Activated CD4-positive, alpha-beta T cell treated with anti-CD3 and anti-CD28 coated beads, Interleukin-2, amount 50 U/mL, for 48 hours (primary cell): ENCODE measurements at places on chromosomes 6 and 20.

- no peak for DNase-seq
These were observed 386.2 kb downstream of the TAF4 start for GRCh38 chr20:61679473-61679872.

DNA sequence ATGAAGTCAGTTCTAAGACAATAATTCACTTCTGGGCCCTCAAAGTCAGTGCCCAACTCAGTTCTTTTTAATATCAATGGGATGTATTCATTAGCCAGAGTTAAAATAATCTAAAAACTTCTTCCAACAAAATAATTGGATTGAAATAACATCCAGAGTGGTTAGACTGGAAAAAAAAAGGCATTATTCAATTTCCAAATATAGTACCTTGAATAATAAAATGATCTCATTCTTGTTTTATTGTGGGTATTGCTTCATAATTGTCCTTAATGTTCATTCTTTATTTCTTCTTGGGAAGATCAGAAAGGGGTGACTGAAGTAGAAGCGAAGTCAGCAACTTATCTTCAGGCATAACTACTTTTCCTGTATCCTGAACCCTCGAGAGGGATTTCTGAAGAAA is 85.1 kb upstream of the JARID2 start:
- DNase-seq, result no peak

- no peak for DNase-seq
These were observed 108.0 kb downstream of the ATXN1 start for GRCh38 chr6:16653226-16653625.

DNA sequence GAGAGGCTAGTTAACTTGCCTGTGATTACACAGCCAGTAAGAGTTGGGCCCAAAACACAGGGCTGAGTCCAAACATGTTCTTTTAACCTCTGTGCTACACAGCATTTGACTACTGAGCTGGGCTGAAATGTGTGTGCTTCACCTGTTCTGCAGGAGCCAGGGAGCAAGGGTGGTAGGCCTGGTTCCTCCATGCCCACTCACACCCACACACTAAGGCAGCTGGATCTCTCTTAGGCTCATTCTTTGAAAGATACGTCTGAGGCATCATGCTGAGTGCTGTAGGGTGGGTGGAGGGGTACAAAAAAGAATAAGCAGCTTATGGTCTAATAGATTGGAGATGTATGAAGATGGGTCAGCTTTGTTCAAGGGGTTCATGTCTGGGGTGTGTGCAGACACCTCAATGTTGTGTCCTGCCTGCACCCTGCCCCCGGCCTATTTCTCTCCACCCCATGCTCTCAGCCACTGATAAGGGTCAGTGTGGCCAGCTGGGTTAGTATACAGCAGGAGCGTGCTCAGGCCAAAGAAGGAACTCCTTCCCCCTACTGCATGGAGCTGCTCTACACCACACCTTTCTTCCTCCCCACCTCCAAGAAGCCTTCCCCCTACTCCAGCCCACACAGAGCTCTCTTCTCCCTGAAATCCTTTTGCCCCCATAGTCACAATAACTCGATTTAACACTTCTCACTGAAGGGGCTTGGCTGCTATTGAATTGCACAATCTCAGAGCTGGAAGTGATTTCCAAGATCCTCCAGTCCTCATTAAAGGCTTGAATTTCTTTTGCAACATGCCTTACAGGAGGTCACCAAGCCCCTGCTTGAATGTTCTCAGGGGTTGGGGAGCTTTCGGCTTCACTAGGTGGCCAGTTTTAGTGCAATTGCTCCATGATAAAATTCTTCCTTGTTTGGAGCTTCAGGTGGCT is 3.4 kb downstream of the PPP2R5D start:
- no peak for DNase-seq

DNA sequence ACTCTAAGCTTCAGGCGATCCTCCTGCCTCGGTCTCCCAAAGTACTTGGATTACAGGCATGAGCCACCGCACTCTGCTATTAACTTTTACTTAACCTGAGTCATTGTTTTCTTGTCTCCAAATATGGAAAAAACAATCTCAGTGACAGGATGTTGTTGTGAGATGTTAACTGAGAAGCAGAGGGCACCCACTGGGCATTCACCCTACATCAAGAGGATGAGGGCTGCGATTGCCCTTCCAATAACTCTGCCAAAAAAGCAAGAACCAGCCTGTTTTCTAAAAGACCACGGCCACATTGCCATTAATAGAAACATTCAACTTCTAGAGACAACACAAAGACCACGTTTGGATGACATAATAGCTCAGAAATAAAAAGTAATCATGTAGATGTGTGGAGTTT is 107.6 kb upstream of the SGK1 start:
- no peak for DNase-seq

DNA sequence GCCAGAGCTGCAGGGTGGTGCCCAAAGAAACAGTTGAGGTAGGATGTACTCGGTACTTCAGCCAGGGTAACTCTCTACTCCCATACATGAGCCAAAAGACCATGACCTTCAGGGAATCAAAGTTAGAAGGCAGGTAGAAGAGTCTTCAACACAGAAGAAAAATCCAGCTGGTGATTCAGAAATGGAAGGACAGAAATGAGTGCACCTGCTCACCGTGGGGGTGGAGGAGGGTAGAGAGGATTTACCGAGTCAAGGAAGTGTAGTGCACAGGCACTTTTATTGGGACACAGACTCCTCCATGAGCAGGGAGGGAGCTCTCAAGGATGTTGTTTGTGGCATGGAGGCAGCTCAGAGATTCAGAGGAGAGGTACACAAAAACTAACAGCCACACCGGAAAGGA is 330.3 kb upstream of the PRDM1 start:
- peak; percentile 10 for DNase-seq

- no peak for DNase-seq
These were observed 39.7 kb downstream of the BCL2L1 start for GRCh38 chr20:31682927-31683326.

GRCh38 chr6:107784669-107785068 is 39.4 kb downstream of the SCML4 start:
- DNase-seq, result peak; percentile 41

DNA sequence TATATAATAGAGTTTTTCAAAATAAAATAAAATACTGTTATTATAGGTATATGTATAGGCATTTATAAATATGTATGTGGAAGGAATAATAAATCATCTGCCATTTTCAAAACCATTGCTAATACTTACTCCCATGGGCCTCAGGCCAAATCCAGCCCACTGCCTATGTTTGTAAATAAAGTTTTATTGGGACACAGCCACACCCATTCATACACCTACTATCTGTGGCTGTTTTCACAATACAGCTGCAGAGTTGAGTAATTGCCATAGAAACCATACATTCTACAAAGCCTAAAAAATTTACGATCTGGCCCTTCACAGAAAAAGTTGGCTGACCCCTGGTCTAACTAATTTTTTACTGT is 9.5 kb downstream of the ALDH5A1 start:
- no peak for DNase-seq

GRCh38 chr6:124436803-124437202 is 525.4 kb upstream of the RNF217 start:
- no peak for DNase-seq

DNA sequence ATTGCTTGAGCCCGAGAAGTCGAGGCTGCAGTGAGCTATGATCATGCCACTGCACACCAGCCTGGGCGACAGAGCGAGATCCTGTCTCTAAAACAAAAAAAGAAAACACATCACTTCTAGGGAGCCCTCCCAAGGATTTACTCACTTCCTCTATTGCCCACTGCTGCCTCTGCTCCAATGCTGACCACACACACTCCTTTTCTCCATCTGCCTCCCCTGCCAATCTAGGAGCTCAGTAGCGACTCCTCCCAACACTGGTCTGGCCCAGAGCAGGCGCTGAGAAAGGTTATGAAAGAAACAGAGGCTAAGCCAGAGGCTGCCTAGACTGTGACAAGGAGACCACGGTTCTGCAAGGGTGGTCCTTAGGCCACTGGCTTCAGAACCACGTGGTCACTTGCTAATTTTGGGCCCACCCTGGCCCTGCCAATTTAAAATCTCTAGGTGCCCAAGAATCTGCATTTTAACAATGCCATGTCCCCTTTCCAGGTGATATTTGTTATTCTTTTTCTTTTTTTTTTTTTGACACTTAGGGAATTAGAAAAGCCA is 1.3 kb upstream of the E2F1 start:
- no peak for DNase-seq

GRCh38 chr20:19512886-19513677 is 245.0 kb upstream of the RIN2 start:
- no peak for DNase-seq

DNA sequence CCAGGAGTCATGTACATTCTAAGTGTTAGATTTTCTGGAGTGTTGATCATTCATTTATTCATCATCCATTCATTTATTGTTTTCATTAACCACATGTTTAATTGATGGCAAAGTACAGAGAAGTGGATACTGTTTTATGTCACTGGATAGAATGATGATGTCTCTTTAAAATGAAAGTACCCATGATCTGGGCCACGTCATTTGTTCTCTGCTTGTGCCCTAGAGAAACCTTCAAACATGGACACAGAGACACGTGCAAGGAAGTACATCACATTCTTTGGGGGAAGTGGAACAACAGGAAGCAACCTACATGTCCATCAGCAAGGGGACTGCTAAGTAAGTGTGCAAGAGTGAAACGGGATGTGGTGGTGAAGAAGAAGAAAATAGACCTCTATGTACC is 75.8 kb upstream of the TSHZ2 start:
- DNase-seq, result no peak

DNA sequence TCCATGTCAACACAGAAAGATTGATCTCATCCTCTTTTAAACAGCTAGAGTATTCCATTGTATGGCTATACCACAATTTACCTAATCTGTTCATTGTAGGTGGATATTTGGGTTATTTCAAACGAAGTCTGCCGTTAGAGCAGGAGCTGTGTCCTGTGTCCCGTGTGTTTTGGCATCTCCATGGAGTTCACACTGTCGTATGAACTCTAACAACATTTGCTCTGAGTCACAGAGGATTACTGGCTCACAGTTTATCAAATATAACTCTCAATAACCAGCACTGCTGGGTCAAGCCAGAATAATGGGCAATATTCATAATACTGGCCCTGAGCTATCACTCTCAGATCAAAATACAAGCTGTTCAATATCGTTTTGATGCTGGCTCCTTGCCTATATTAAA is 16.4 kb downstream of the TRAM2 start:
- DNase-seq, result no peak

GRCh38 chr6:165163519-165163918 is 145.9 kb downstream of the C6orf118 start:
- DNase-seq, result no peak

- DNase-seq, result no peak
These were observed 51.9 kb downstream of the L3MBTL3 start for GRCh38 chr6:130070326-130070725.

GRCh38 chr6:45986746-45987274 is 28.9 kb downstream of the CLIC5 start:
- no peak for DNase-seq

GRCh38 chr6:46217671-46218131 is 46.9 kb upstream of the ENPP5 start:
- peak; percentile 21 for DNase-seq

GRCh38 chr20:43900121-43900466 is 14.6 kb upstream of the TOX2 start:
- no peak for DNase-seq

GRCh38 chr6:128885381-128885780 is 2.4 kb downstream of the LAMA2 start:
- DNase-seq, result no peak

DNA sequence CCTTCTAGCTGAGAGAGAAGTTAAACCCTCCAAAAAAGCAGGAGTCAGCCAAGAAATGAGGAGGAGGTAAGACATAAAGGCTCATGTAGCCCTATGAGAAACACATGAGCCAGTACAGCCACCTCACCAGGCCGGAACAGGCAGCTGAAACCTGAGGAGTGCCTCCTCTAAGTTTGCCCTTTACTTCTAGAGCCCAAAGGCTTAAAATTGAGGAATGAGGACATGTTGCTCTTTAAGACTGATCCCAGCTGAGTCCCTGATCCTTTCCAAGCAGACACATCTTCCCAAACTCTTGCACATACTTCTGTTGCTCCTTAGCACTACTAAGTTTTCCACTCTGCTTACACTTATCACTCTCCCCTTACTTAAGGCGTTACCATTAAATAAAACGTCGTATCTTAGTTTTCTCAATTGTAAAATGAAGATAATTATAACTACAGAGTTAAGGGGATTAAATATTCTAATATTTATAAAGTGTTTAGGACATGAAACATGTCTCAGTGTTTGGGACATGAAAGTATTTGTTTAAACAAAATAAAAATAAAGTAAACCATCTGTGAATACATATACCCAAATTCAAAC is 124.0 kb downstream of the OGFRL1 start:
- no peak for DNase-seq

DNA sequence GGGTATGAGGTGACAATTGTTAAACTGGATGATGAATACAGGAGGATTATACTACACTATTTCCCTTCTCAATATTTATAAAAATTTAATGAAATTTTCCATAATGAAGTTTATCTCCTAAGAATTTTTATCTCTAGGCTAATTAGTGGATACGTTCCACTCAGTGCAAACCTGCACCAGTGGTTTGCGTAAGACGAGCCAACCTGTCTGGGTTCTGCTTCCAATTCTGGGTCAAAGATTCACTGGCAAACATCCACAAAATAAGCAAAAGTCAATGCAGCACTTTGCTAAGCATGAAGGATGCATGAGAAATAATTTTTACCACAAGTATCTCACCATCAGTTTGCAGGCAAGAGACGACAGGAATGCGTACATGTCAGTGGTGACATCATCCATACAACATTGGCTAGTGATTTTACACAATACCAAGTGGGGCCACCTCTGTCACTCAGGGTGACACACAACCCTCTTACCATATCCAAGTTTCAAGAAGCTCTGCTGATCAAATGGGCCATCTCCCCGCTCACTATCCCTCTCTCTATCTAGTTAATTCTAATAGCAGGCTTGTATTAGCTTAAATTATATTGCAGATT is 51.7 kb downstream of the FAM50B start:
- DNase-seq, result no peak

- no peak for DNase-seq
These were observed 53.2 kb downstream of the FAM8A1 start for GRCh38 chr6:17653198-17653882.

GRCh38 chr6:158972241-158973233 is 27.5 kb downstream of the RSPH3 start:
- DNase-seq, result no peak

DNA sequence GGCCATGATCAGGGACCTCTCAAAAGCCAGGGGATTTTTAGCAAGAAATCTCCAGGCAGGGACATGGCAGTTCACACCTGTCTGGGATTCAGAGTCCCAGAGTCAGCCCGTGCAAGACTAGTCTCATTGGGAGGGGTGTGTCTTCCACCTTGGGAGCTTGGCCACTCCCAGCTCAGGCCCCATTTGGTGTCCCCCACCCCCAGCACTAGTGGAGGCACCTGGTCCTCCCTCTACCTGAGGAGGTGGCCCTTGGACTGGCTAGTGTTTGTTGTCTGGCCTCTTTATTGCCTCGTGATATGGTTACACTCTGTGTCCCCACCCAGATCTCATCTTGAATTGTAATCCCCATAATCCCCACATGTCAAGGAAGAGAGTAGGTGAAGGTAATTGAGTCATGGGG is 140.8 kb upstream of the PHACTR3 start:
- no peak for DNase-seq

DNA sequence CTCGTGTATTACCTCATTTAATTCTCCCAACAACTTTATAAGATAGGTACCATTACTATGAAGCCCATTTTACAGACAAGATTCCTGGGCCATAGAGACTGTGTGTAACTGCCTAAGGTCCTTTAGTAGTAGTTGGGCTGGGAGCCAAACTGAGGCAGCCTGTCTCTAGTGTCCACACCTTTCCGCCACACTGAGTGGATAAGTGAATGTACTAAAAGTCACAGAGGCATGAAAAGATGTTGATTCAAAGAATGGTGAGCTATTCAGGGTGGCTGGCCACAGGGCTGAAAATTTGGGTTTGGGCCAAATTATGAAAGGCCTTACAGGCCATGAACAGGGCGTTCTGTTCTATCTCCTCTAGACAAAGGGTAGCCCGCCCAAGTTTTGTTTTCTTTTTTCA is 11.0 kb downstream of the CD24 start:
- no peak for DNase-seq
